ENCODE measurements at places on chromosomes 11 and 22.

GRCh38 chr11:12990162-12990480 lies 19.0 kb upstream of the RASSF10 start:
- no peak for DNase-seq

DNA sequence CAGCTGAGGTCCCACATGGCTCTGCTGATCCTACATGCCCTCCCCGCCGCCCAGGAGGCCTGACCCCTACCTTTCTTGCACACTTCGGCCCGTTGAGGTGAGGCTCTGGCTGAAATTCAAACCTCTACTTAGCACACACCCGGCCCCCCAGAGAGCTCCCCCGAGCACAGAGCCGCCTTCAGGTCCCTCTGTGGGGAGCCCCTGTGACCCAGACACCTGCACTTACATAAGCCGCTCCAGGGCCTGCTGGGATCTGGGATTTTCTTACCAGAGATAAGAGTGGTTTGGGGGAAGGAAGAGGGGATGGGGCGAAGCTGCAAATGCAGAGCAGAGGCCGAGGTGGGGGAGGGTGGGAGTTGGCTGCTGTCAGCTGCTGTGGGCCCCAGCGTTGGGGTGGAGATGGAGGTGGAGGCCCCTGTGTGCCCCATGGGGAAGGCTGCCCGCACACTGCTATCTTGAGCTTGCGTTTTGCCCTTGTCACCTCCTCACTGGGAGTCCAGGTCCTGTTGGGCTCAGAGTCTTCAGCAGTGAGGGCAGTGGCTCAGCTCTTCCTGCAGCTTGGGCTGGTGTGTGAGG lies 30.6 kb downstream of the CAPN1 start:
- DNase-seq: no peak

GRCh38 chr11:124190298-124191139 lies 7.4 kb downstream of the OR10D3 start:
- DNase-seq: no peak

GRCh38 chr11:77142091-77142975 lies 14.3 kb downstream of the MYO7A start:
- DNase-seq: no peak

DNA sequence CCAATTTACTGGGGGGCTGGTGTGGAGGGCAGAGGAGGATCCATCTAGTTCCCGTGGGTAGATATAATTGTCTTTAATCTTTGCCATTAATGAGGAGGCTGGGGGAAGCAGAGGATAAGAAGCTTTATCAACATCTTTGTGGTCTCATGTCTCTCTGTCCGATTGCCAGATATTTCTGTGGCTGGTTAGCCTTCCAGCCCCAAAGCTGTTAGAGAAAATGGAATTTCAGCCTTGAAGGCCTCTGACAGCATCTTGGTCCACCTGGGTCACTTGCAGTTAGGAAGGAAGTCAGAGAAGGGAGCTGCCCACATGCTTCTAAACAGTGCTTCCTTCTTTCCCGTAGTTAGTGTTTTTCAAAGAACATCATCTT lies 56.9 kb downstream of the ABTB2 start:
- no peak for DNase-seq
